ENCODE measurements at places on chromosomes 3 and 15.

- peak; percentile 59 for DNase-seq
Observed at GRCh38 chr3:128784232-128784631, 58.2 kb downstream of the RAB7A start.

DNA sequence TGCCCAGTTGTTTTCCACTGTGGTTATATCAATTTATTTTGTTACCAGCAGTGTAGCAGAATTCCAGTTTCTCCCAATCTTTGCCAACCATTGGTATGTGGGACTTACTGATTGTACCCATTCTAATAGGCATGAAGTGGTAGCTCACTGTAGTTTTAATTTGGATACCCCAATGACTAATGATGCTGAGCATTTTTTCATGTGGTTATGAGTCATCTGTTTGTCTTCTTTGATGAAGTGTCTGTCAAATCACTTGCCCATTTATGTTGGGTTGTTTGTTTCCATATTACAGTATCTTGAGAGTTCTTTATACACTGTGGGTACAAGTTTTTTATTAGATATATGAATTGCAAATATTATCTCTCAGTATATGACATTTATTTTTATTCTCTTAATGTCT lies 644.3 kb downstream of the NR2F2 start:
- DNase-seq: no peak

DNA sequence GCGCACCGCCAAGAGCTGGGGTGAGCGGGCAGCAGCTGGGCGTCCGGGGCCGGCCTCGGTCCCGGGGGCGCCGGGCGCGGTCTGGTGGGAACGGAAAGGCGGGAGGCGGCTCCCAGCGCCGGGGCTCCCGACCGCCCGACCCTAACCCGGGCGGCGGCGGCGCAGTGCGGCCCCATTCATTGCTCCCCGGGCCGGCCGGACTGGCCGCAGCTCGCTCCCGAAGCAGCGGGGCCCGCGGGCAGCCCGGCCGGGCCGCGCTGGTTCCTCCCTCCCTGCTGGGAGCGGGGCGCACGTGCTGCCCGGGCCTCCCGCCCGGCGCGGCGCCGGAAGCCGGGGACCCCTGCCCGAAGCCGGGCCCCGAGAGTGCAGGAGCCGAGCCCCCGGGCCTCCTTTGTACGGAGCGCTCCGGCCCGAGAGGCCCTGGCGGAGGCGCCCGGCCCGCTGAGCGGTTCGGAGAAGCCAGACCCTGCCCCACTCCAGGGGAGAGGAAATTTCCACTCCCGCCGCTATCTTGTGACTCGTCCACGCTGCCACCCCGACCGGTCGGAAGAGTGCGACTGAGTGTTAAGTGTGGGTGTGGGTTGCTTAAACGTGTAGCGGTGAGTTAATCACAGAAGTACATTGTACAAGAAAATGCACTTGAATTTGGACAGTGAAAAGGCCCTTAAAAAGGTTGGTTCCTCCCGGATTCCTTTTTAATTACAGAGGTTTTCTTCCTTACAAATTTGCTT lies 613 bp downstream of the ATP1B3 start:
- DNase-seq: peak; percentile 68

DNA sequence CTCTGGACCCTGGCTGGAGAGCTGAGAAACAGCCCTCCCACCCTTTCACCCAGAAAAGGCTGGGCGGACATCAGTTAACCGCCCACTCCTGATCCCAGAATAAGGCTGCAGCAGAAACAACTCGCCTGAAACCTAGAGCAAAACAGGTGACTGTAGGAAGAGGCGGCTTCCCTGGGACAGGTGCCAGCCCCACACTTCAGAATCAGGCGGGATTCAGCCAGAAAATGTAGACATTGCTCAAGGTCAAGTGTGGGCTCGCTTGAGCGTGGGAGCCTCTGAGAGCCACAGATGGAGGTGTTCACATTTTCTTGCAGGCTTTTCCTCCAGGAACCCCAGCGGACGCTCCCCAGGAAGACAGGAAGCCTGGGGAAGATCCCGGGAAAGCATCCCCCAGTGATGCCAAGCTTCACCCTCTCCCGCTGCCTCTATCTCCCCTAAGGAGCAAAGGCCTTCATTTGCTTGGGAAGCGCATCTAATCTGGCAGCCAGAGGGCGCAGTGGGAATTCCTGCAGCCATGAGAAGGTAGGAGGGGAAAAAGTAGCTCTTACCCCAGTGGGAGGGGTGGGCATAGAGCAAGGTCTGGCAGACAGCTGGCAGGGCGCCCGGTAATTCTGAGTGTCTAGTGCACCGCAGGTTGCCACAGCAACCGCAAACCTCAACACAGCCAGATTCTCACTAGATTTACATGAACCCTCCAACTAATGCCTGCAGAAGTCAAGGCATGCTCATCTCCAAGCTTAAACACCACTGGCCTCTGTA lies 77.7 kb downstream of the OCA2 start:
- no peak for DNase-seq

GRCh38 chr3:40930131-40930538 lies 269.2 kb upstream of the CTNNB1 start:
- DNase-seq: no peak

- no peak for DNase-seq
Observed at GRCh38 chr3:73669260-73669659, 44.5 kb upstream of the PDZRN3 start.

DNA sequence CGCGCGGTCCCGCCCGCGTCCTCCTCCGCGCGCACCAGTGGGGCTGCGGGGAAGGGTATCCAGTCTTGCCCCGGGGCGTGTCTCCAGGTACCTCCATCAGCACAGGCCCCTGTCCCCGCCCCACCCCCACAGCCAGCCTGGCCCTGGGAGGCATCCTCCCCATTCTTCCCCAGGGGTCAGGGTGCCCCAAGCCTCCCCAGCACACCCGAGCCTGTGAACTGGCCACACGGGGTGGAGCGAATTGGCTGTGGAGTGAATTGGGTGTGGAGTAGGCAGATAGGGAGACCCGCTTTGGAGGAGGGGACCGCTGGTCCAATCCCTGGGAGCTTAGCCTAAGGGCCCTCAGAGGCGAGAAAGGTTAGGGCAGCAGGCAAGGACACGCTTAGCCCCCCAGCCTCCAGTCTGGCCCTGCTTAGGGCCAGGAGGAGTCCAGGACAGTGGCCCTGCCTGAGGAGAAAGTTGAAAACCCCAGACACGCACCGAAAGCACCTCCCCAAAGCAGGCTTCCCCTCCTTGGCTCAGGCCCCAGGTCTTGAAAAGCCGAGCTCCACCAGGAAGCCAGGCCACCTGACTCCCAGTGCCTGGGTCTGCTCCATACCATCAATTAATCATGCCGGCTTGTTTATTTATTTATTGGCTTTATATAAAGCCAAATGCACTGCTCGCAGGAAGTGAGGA lies 107.7 kb upstream of the SLC6A11 start:
- DNase-seq: no peak

- DNase-seq: no peak
Observed at GRCh38 chr3:157793745-157794144, 290.5 kb upstream of the VEPH1 start.

DNA sequence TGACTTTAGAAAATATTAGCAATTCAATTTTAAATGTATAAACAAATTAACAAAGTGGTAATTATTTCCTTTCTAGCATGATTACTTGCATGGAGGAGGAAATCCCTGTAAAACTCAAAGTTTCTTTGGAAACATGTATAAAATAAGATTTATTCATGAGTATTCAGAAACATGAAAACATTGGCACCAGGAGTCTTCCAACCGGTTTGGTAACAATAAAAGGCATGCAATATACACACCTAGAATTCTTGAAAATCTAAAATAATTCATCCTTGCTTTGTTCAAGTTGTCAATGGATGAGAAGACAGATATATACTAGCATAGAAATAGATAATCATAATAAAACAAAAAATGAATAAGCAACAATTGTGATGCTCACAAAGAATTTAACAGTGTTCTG lies 76.4 kb downstream of the ZPLD1 start:
- DNase-seq: no peak

GRCh38 chr3:120418446-120418845 lies 32.3 kb downstream of the FSTL1 start:
- DNase-seq: no peak

- DNase-seq: no peak
Observed at GRCh38 chr15:57762302-57762701, 55.8 kb downstream of the POLR2M start.

- no peak for DNase-seq
Observed at GRCh38 chr3:49410846-49411534, 786 bp downstream of the RHOA start.

- DNase-seq: no peak
Observed at GRCh38 chr3:146772211-146772743, 167.1 kb upstream of the PLSCR5 start.

- no peak for DNase-seq
Observed at GRCh38 chr3:149115114-149115513, 14.3 kb upstream of the HPS3 start.

DNA sequence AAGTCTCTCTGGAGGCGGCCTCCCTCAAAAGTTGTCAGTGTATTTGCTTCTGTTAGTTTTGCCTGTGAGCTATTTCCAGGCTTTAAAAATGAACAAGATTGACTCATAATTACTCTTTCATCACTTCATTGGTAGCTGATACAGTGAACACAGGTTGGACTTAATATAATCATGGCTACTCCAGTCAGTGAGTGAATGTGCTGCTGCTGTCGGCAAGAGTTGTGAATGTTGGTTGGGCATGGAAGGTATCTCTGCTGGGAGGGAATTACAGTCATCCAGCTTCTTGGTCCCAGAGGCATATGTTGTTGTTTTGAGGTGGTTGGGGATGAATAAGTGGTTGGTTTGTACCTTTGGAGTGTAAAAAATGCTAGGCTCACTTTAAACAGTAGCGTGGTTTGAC lies 11.5 kb downstream of the TCF12 start:
- no peak for DNase-seq

GRCh38 chr15:63902671-63903035 lies 68.9 kb upstream of the HERC1 start:
- DNase-seq: no peak

- DNase-seq: no peak
Observed at GRCh38 chr15:71295603-71296314, 180.5 kb downstream of the THSD4 start.

- no peak for DNase-seq
Observed at GRCh38 chr3:171358181-171358880, 101.9 kb downstream of the TNIK start.

DNA sequence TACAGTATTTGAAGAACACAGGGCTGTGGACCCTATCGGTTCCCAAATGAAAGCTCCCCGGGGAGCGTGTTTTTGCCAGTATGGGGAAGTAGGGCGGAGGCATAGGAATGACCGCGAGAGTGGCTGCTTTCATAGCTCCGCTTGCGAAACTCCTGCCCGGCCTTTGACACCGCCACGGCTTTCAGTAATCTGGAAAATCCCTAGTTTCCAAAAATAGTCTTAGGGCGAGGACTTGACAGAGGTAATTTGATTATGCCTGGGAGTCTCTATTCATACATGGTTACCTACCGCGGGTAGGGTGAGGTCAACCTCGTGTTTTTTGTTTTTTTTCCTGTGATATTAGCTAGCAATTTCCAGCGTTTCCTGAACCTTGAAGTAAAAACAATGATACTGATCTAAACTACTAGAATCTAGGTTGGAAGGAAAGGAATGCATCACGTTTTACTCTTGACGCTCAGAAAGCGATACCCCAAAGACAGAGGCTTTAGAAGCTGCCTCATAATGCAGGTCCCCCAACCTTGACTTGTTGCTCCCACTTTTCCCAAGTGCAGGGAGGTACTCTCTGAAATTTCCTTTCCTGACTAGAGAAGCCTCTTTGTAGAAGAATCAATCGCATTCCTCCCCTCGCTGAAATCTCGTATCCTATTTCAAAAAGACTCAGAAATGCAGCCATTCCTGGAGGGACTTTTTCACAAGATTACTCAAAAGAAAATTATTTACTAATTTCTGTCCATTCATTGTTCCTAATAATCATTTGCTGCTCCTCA lies 894 bp upstream of the CCNL1 start:
- peak; percentile 46 for DNase-seq

DNA sequence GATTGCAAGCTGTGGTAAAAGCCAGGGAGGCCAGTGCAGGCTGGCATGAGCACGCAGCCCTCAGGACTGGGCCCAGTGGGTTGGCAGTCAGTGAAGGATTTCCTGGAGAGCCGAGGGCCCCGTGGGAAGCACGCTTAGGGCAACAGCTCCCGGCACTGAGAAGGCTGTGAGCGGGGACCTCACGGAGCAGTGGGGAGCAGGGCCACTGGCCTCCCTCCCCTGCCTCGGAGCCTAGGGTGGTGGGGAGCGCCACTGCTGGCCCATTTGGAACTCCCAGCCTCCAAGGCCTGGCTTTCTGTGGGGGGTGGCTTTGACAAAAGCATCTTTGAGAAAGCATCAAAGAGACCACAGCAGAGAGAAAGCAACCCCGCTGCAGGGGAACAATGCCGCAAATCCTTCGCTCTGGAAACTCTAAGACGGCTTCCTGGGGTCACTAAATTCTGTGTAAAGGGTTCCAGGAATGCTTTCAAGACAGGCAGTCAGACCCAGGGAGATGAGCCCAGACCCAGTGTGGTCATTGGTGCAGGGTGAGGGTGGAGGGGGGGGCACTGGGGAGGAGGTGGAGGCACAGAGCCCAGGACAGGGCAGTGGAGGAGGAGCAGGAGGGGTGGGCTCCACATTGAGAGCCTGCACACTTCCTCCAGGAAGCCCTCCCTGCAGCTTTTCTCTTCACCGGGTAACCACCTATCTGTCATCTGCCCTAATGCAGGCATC lies 9.5 kb upstream of the APBA2 start:
- DNase-seq: no peak

GRCh38 chr15:39079296-39079847 lies 501.5 kb upstream of the THBS1 start:
- DNase-seq: no peak

- no peak for DNase-seq
Observed at GRCh38 chr15:70121624-70122302, 24.0 kb upstream of the TLE3 start.

DNA sequence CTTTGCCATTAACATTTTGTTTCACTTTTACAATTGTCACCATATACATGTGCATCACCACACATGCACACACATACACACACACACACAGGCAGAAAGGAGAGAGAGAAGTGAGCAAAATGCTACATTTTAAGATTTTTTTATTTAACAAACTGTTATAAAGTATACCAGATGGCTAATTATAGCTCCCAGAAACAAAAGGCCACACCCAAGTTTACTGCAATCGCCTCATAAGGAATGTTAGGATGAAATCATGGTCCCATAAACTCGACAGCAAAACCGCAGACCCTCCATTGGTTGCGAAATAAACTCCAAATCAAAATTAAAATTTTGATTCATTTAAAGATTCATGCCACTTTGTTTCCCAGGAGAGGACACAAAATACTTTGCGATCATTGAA lies 16.1 kb upstream of the C15orf61 start:
- no peak for DNase-seq

DNA sequence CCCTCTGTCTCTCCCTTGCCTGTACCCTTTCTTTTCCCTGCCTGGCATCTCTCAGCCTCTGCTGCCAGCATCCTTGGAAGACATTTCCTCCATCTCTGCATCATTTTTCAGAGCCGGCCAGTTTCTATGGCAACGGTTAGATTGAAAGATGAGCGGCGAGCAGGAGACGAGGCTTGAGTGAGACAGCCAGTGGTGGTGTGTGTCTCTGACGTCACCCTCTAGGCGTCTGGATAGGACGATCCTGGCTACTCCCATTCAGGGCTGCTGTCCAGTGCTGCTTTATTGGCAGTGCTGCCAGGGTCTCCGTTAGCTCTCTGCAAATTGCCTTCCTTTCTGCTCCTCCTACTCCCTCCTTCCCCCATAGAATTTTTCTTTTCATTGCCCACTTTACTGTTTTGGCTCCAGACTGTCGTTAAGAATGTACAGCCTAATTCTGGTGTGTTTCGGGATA lies 57.9 kb downstream of the TRAK1 start:
- DNase-seq: no peak
